SK-N-DZ (cell line): ENCODE measurements at places on chromosomes 4 and X.
A peak's percentile ranks its signal among the peaks of the same experiment; 100 is the strongest.

DNA sequence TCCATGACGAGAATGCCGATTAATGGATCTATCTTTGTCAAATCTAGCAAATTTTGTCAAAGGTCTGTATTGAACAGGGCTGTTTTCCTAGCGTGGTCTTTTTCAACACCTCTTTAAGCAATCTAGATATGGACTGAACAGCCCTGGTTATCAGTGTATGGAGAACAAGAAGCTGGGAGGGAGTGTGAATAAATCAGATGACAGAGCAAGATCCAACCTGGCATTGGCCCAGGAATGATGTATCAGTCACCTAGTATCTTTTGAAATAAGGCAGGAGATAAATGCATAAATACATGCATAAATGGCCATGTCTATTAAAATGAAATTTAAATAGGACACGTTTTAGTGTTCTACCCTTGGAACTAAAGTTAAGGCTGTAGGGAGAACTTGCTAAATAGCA lies 15.7 kb upstream of the AP1S2 start:
- no peak for DNase-seq

DNA sequence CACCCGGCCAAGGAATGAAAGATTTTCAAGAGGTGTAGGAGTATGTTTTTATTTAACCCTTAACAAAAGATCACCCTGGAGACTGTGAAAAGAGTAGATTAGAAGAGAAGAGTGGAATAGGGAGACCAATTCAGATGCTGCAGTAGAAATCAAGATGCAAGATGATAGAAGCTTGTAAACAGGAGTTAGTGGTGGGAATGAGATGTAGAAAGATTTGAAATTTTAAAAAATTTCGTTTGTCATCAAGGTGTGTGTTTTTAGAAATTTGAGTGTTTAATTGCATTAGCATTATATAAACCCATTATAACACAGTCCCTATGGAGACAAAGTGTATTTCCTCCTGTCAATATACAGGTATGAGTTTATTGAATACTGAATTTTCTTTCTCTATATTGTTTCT lies 42.1 kb upstream of the IL1RAPL2 start:
- no peak for DNase-seq

DNA sequence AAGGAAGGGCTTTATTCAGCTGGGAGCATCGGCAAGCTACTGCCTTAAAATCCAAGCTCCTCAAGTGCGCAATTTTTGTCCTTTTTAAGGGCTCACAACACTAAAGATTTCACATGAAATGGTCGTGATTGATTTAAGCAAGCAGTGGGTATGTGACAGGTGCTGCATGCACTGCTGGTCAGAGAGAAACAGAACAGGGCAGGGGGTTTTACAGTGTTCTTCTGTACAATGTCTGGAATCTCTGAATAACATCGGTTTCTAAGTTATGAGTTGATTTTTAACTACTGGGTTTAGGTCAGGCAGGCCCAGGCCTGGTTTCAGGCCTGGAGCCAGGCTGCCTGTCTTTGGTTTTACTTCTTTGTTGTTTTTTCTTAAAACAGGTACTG lies 6.0 kb downstream of the UGT2B17 start:
- no peak for DNase-seq

DNA sequence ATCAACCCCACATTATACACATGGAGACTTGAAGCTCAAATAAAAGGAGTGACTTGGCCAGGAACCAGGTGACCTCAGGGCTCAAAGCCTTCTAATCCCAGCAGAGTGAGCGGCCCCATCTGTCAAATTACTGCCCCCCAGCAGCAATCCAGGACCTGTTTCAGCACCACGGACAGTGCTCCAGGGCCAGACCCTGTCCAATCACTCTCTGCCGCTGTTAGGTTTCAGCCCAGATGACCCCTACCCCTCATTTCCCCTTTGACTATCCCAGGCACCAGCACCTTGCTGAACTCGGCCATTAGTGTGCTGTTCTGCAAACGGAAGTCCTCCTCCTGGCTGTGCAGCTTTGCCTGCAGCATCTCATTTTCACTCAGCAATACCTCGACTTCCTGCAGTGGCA lies 5.1 kb downstream of the GRIPAP1 start:
- DNase-seq, result no peak

DNA sequence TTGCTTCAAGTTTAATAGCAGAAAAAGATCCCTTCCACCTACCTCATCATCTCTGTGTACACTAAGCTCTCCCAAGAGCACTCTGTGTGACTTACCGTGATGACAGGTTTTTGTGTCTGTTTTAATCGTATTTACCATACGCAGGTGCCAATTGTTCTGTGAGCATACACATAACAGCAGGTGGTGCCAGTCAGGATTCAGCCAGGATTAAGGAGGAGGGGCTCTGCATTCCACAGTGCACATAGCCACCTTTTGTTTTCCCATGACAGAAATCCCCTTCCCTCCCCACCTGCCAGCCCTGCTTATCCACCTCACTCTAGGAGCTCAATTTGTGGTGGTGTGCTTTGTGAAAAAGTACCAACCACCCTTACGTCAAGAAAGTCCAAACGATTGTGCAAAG lies 14.8 kb downstream of the ANK2 start:
- no peak for DNase-seq

GRCh38 chr4:185142912-185143600 lies at the start of gene SLC25A4:
SLC25A4 (plus strand) TSS chr4:185143266; CDS start chr4:185143373, 107 bp downstream.
- DNase-seq, result peak; percentile 86
